ENCODE measurements at places on chromosomes 13 and 19.

GRCh38 chr13:73996569-73996968 is 137.6 kb downstream of the KLF12 start:
- no peak for DNase-seq

GRCh38 chr19:13053761-13054625 is 48.7 kb downstream of the LYL1 start:
- DNase-seq, result no peak

DNA sequence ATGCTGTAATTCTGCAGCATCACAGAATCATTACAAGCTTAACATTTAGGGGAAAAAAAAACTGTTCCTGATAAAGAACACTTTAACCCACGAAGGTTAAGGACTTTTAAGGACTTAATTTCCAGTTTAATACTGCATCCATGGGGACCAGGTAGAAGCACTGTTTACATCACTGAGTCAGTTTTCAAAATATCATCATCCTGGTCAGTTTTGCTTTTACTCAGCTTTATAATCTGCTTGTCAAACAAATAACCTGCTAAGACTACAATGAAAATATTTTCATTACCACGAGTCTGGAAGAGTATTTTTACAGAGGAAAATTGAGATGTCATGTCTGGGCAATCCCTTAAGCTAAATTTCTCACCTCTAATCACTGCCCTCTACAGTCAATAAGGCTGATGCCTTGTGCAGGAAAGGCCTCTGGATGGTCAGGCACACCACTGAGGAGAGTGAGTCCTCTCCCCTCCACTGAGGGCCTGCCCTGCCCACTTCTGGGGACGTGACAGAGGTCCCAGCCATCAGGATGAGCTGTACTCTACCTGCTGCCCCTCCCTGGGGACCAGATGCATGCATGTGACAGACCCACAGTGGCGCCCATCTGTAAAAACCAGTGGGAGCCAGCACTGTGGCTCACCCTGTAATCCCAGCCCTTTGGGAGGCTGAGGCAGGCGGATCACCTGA is 31.0 kb downstream of the FOXO1 start:
- no peak for DNase-seq

DNA sequence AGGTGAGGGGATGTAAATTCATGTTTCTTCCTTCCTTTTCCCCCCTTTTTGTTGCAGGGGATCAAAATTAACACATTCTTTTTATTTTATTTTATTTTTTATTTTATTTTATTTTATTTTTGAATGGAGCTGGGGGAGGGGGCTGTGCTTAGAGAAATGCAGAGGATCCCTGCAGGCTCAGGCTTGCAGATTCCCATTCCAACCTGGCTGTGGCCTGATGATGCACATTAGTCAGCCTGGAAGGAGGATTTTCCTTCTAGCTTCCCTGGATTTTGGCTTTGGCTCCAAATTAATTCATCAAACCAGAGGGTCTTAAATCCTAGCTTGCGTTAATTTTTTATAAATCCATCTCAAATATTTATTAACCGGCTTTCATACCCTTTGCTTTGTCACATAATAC is 67.0 kb downstream of the FREM2 start:
- no peak for DNase-seq

DNA sequence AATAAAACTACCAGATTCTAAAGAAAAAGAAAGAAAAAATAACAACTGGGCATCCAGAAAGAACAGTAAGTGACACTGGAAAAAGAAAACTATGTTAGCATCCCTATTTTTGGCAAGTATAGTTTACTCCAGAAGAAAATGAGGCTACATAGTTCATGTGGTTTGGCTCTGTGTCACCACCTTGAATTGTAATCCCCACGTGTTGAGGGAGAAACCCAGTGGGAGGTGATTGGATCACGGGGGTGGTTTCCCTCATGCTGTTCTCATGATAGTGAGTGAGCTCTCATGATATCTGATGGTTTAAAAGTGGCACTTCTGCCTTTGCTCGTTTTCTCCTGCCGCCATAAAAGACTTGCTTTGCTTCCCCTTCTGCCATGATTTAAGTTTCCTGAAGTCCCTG is 76.9 kb downstream of the ITGBL1 start:
- peak; percentile 44 for DNase-seq

DNA sequence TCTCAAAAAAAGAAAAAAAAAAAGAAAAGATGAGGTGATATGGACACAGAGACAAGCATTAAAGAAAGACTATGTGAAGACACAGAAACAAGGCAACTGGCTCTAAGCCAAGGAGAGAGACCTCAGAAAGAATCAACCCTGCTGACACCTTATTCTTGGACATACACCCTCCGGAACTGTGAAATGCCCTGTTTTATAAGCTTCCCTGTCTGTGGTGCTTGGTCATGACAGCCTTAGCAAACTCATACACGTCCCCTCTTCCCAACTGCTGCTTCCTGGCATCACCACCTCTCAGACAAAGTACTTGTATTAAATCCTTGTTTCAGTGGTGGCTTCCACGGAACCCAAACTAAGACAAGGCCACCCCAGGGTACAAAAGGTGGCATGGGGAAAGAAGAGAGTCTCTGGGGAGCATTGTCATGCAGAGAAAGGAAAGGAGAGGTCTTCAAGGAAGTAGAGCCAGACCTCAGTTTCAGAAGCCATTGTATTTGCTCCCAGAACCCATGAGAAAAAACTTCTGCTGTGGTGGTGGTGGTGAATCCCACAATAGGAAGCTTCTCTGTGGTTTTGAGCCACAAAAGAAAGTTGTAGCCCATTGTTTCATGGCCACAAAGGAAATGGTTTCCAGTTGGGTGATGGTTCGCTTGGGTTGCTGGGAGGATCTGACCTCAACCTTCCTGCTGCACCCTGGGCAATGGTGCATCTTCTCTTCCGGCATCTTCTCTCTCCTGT is 16.3 kb upstream of the TSPAN16 start:
- peak; percentile 48 for DNase-seq
